ENCODE measurements at places on chromosomes 7 and 10. TPM values are rescaled to one million over a fixed set of nuclear protein-coding genes. Genes with fewer than 3 reads are reported as not detected.

PKD2L1 gene
- not detected for total RNA-seq

NRAP gene
- total RNA-seq, result not detected

GRCh38 chr7:24024276-24025068, 259.5 kb upstream of the NPY start:
- DNase-seq, result no peak
- H3K27ac ChIP-seq, result no peak overlapping the region
- H3K4me3 ChIP-seq, result no peak overlapping the region
- peaks cover 3% of the 10 kb centered on the region for H3K27me3 ChIP-seq
- no peaks in the 10 kb centered on the region for H3K36me3 ChIP-seq
- no peaks in the 10 kb centered on the region for H3K4me1 ChIP-seq

DNA sequence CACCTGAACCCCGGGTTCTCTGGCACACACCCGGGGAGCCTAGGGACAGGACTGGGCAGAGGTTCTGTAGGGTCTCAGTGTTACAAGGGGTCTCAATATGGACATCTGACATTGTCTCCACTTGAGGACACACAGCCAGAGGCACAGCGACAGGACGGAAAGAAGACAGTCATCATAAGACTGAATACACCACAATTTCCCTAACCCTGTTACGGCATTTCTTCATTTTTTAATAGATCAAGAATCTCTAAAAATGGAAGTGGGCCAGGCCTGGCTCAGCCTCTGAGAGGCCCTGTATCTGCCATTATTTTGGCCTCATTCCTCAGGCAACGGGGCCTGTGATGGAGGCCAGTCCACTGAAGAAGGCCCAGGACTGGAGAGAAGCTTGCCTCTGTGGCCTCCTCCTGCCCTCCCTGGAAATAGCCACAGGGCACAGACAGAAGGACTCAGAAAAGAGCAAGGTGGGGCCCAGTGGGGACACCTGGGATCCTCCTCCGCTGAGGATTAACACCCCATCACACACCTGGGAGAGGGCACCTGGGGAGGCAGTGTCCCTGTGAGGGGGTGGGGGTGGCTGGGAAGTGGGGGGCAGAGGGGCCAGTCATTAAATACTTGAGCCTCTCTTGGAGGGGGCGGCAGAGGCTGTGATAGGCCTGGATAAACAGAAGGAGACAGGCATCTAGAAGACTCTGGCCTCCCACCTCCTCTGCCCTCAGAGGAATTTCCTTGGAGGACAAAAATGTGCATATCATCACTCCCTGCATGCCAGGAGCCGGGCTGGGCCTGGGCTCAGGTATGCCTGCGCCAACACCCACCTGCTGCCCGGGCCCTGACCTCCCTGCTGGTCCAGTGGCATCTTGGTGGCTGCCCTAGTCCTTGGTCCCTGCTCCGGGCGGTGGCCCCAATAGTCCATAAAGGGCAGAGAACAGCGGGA, 8.0 kb downstream of the SPOCK2 start:
- peaks cover 41% of the 10 kb centered on the region for H3K36me3 ChIP-seq
- H3K4me1 ChIP-seq, result peaks cover 93% of the 10 kb centered on the region
- H3K4me3 ChIP-seq, result peak overlapping the region; percentile 38
- H3K27me3 ChIP-seq, result no peaks in the 10 kb centered on the region

- no peaks in the 10 kb centered on the region for H3K36me3 ChIP-seq
- no peaks in the 10 kb centered on the region for H3K4me1 ChIP-seq
- H3K27me3 ChIP-seq, result no peaks in the 10 kb centered on the region
- no peak overlapping the region for H3K27ac ChIP-seq
- DNase-seq, result no peak
- H3K4me3 ChIP-seq, result no peak overlapping the region
Observed at GRCh38 chr7:18213652-18214051, 186.0 kb upstream of the PRPS1L1 start.

GRCh38 chr7:37765872-37766525, 82.4 kb upstream of the NME8 start:
- no peak for DNase-seq
- no peak overlapping the region for H3K27ac ChIP-seq
- H3K27me3 ChIP-seq, result peaks cover 2% of the 10 kb centered on the region
- peaks cover 5% of the 10 kb centered on the region for H3K4me1 ChIP-seq

- H3K4me1 ChIP-seq, result no peaks in the 10 kb centered on the region
- H3K4me3 ChIP-seq, result no peak overlapping the region
- H3K36me3 ChIP-seq, result no peaks in the 10 kb centered on the region
- no peaks in the 10 kb centered on the region for H3K27me3 ChIP-seq
Observed at GRCh38 chr7:81487516-81487915, 282.3 kb downstream of the HGF start.

- peaks cover 1% of the 10 kb centered on the region for H3K4me1 ChIP-seq
- no peaks in the 10 kb centered on the region for H3K27me3 ChIP-seq
- DNase-seq, result no peak
- H3K4me3 ChIP-seq, result no peak overlapping the region
Observed at GRCh38 chr10:35184527-35185171, 58.0 kb downstream of the CREM start.

DNA sequence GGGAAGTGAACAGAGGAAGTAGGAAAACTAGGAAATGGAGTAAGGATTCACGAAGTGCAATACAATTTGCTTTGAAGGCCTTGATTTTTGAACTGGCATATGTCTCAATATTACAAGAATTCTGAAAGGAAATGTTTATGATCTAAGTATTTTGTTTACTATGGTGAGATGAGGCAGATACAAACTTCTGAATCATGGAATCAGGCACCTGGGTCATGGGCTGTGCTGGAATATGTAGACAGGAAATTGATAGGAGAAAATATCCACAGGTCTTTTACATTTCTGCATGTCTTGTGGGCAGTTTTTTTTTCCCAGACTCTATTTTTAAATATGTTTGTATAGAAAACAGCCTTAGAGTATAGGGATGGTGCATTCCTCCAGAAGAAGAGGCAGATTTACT, 117.1 kb downstream of the PPP1R3A start:
- no peaks in the 10 kb centered on the region for H3K27me3 ChIP-seq
- no peaks in the 10 kb centered on the region for H3K4me1 ChIP-seq
- no peak for DNase-seq
- H3K4me3 ChIP-seq, result no peak overlapping the region
- no peak overlapping the region for H3K27ac ChIP-seq

DNA sequence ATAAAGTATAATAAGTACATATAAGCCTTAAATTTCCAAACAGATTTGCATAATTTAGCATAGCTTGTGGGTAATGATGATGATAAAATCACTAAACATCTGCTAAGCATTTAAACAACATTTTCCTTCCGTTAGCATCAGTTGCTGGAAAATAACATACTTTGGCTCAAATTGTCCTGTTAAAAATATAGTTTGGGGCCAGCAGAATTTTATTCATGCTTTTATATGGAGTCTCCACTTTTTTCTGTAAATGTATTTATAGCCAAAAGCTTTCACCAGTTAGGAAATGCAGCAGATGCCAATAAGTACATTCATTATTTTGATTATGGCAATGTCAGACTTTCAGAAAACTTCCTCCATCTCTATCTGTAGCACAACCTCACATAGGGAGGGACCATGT, 107.2 kb downstream of the CNTNAP2 start:
- H3K27ac ChIP-seq, result no peak overlapping the region
- H3K4me3 ChIP-seq, result no peak overlapping the region
- H3K4me1 ChIP-seq, result no peaks in the 10 kb centered on the region
- no peak for DNase-seq

GRCh38 chr7:135322571-135323340, 89.1 kb downstream of the STRA8 start:
- DNase-seq, result no peak
- H3K27ac ChIP-seq, result no peak overlapping the region
- H3K4me3 ChIP-seq, result no peak overlapping the region
- H3K4me1 ChIP-seq, result no peaks in the 10 kb centered on the region

Data from activated CD4-positive, alpha-beta T cell treated with anti-CD3 and anti-CD28 coated beads for 36 hours (primary cell).